ENCODE measurements at places on chromosomes 16 and 17.
A peak's percentile ranks its signal among the peaks of the same experiment; 100 is the strongest.

DNA sequence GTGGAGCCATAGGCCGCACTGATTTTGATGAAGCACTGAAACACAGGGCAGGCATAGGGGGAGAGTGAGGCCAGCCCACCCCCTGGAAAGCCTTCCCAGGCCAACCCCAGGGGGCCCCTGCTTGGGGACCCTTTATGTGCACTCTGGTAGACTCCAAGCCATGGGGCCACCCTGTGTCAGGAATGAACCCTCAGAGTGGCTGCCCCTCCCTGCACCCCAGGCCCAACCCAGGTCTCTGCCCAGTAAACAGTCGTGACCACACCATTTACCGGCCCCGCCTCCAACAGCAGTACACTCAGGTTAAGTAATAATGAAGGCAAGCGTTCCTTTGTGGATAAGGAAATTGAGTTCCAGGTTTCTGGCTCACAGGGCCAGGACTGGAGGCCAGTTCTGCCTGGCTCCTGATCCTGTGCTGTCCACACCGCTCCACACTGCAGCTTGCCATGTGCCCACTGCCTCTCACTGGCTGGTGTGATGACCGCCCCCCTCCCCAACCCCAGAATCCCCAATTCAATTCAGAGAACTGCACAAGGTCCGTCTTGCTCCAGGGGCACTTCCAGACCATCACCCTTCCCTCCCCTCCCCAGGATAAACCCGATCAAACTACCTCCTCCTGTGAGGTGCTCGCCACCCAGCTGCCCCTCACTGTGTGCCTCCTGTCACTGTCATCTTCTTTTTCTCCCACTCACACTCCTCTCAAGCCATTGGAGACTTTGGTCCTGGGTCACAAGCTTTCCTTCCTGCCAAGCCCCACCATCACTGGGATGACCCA is 13.6 kb downstream of the PIMREG start:
- DNase-seq, result no peak

GRCh38 chr17:67150826-67151225 is 94.2 kb downstream of the HELZ start:
- no peak for DNase-seq

GRCh38 chr16:70661534-70661917 is 15.2 kb downstream of the IL34 start:
- no peak for DNase-seq

- DNase-seq, result no peak
Measured at GRCh38 chr16:1560153-1560552, 26.7 kb downstream of the TMEM204 start.

GRCh38 chr17:81468770-81469121 is 43.9 kb downstream of the ACTG1 start:
- DNase-seq, result no peak

DNA sequence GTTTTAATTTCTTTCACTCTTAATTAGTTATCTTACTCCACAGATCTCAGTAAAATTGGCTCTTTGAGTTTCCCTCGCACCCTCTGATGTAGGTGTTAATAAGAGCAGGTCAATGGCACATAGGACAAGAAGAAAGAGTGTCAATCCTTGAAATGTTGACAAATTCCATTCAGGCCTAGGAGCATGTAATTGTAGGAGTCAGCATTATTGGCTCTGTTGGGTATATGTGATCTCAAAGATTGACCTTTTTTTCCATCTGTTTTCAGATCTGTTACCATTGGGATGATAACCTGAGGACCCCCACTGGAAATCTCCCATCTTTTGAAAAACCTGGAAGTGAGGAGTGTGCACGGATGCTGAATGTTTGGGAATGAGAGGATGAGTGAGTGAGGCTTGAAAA is 11.8 kb upstream of the TBKBP1 start:
- DNase-seq, result no peak

- DNase-seq, result peak; percentile 21
Measured at GRCh38 chr17:19762515-19762961, 14.4 kb upstream of the ALDH3A1 start.

DNA sequence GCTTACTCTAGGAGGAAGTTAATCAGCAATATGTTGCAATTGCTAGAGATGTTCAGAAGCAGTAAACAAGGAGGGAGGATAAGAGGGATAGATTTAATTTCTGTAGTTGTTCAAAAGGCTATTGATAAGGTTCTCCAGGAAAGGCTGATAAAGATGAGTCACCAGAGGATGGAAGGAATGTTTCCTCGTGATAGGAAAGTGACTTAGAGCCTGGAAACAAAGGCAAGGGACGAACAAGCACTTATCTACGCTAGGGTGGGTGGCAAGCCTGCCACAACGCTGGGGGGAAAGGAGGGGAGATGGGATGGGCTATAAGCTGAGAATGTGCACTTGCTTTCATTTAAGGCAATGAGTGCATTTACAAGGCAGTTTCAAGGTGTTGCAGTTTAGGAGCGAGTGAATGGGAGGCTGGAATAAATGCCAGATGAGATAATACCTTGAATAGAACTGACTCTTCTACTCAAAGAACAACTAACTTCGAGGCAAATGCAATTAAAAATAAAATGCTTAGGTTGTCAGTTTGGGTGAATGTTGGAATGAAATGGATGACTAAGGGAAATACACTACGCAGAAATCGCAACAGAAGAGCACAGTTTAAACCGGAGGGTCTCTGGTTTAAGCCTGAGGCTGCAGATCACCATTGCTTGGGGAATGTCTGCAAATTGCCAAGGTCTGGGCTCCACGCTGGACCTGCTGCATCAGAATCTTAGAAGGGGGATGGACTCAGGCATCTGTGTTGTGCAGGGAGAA is 76.0 kb upstream of the RBBP6 start:
- DNase-seq, result no peak

- DNase-seq, result no peak
Measured at GRCh38 chr17:1095090-1095852, 84.5 kb downstream of the ABR start.

GRCh38 chr17:78995761-78996451 is 13.7 kb downstream of the CANT1 start:
- DNase-seq, result no peak

GRCh38 chr17:57956291-57957119 is 1.3 kb upstream of the CUEDC1 start:
- DNase-seq, result peak; percentile 11

- DNase-seq, result no peak
Measured at GRCh38 chr17:57234061-57234738, 22.1 kb upstream of the MSI2 start.

- no peak for DNase-seq
Measured at GRCh38 chr17:30332057-30332542, 1.8 kb downstream of the TMIGD1 start.

DNA sequence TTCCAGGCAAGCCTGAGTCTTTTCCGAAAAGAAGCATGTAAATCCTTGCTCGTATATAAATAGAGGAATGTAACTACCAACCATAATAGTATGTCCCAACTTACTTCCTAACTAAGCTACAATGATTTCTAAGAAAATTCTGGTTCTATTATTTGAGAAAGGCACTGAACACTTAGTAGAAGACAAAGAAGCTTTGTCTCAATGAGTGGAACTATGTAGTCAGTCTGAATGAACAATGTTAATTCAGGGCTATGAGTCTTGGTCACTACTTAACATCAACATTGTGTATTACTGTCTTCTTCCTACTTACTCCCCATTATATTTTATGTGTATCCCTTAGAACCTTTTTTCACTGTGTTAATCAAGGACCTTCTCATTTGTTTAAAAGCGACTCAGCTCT is 206.0 kb downstream of the CYB561 start:
- DNase-seq, result no peak

GRCh38 chr16:17359788-17360390 is 110.9 kb downstream of the XYLT1 start:
- DNase-seq, result no peak

DNA sequence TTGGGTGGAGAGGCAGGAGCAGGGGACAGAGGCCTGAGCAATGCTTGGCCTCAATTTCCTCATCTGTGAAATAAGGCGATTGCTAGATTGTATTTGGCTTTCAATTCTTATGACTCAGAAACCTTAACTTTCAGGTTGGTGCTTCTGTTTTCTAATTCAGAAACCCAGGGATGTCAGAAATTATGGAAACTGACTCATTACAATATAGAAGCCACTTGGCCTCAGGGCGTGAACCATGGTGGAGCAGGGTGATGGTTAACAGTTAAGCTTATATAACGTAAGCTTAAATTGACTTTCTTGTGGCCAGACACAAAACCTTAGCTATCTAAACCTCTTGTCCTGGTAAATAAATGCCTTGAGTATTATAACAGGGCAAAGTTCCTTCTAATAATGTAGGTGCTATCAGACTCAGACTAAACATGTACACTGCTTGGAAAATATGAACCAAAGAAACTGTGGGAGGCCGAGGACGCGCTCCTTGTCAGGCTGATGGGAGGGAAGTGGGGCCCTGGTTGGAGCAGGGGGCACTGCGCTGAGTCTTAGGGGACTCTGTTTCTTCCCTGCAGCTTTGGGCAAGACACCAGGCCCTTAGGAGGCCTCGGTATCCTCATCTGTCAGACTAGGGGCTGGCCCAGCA is 17.1 kb upstream of the SREBF1 start:
- DNase-seq, result no peak

GRCh38 chr16:50238868-50239301 is 27.5 kb upstream of the ADCY7 start:
- no peak for DNase-seq

DNA sequence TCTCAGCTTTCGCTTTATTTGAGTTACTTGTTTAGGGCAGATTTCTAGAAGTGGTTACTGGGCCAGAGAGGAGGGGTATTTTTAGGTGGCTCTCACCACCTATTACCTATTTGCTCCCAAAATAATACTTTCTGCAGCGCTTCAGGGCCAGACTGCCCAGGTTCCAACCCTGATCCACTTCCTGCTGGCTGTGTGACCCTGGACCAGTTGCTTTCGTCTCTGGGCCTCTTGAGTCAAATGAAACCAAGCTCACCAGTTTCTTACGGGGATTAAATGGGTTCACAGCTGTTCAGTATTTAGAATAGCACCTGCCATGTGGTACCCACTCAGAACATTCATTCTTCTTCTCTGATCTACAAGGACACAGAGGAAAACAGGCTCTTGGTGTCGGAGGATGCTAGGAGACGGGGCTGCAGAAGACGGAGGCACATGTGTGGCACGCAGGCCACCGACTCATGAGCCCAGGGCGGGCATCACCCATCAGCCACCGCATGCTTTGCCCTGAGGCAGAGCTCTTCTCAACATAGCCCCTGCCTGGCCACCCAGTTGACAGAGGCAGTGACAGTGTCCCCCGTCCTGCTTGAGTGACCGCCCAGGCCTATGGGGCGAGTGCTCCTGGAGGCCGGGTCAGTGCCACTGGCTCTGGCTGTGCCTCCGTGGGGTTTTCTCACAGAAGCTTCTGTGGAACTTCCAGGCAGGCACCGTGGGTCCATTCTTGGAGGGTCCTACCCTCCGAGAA is 149.0 kb upstream of the PLCG2 start:
- DNase-seq, result no peak

DNA sequence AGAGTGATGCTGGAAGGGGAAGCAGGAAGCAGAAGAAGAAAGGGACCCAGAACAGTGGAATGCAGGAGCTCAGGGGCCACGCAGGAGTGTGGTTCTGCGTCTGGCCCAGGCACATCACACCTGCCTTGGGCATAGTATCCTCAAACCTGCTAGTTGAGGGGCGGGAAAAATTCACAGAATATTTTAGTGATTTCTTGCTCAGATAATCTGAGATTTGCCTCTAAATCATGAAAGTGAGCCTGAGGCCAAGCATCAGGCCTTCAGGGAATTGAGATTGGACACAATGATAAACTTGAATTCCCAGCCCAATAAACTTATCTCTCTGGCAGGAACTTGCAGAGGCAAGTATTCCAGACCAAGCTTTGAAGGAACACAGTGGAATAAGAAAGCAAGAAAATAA is 48.5 kb upstream of the CCL2 start:
- DNase-seq, result no peak

- no peak for DNase-seq
Measured at GRCh38 chr17:34658811-34659560, 79.6 kb downstream of the TMEM132E start.

GRCh38 chr17:57597531-57598453 is 147.3 kb downstream of the CCDC182 start:
- no peak for DNase-seq

DNA sequence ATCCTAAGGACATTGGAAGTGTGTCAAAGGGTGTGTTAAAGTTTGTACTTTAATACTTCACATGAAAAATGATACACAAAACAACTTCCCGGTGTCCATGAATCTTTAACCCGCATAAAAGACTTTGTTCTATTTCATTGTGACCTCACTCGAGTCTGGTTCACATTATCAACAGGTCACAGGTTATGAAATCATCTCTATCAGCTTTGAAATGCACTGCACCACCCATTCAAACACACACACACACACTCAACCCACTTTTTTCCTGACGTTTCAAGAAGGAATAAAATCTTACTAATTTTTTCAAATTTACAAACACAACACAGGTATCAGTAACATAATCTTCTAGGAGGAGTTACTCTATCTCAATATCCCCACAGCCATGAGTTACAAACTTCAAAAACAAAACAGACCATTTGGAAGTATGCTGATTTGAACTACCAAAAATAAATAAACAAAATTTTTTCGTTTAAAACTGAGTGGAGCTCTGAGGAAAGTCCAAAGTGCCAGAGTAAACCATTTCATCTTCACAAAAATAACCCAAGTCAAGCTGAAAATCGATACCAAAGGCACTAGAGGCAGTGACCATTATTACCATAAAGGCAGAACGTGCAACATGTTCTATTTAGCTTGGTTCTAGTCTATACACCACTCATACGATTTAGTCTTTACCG is 2.7 kb downstream of the ACOX1 start:
- DNase-seq, result no peak

DNA sequence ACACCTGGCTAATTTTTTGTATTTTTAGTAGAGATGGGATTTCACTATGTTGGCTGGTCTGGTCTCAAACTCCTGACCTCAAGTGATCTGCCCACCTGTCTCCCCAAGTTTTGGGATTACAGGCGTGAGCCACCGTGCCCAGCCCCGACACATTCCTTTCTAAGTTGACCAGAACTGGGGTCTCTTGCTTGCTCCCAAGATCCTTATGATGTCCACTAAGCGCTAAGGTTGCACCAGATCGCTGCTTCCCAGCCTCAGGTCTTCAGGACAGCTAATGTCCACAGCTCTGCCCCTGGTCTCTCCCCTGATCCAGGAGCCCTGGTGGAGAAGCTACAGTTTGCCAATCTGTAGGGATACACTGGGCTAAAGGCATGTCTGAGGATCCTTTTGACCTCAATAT is 29.5 kb downstream of the NSMCE1 start:
- DNase-seq, result no peak

DNA sequence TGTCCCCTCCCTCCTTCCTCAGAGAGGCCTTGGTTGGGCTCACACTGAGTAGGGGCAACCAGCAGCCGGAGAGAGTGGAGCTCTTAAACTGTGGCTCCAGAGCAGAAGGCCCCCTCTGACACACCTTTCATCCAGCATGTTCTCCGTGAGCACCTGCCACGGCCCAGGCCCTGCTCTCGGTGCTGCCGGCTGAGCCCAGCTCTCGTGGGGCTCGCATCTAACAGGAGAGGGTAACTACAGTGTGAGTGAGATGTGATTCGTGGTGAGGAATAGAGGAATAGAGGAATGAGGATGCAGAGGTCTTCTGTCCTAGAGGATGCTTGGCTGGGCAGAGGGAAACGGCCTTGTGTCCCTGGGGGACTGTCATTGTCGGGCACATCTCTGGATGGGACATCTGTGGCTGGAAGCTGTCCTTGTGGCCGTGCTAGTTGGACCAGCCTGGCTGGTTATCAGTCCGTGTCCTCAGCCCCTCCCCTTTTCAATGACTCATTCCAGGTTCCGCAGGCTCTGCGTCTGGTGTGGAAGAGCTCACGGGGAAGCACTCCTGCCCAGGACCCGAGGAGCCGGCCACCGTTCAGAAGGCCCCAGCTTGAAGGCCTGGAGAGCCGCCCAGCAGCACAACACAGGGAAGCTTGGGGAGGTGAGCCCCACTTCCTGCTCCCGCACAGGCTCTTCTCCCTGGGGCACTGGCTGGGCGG is 11.9 kb upstream of the DNASE1 start:
- DNase-seq, result no peak

GRCh38 chr16:74480150-74481029 is 59.1 kb upstream of the CLEC18B start:
- DNase-seq, result no peak

Measured in stimulated activated CD8-positive, alpha-beta memory T cell treated with anti-CD3 and anti-CD28 coated beads, Interleukin-15, amount 100 ng/mL, for 1 hour (primary cell).